ENCODE measurements at places on chromosomes 16 and 17. TPM values are rescaled to one million over a fixed set of nuclear protein-coding genes. Genes with fewer than 3 reads are reported as not detected.
A peak's percentile ranks its signal among the peaks of the same experiment; 100 is the strongest.

DNA sequence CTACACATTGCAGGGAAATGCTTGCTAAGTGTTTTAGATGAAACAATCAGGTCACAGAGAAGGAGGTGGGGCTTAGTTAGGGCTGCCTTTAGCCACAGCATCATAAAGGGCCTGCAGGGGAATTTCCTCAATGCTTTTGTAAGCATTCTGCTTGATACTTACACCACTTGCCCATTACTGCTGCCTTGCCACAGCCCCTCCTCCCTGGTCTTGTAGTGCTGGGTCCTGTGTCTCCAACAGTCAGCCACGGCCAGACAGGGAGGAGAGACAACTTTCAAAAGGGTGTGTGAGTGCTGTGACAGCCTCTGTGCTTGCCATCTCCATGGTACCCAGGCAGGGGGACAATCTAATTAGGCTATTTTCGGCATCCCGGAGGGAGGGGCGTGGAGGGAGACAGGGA is 111.2 kb downstream of the SHISA9 start:
- no peak overlapping the region for H3K4me3 ChIP-seq
- no peaks in the 10 kb centered on the region for H3K4me1 ChIP-seq
- H3K36me3 ChIP-seq, result no peaks in the 10 kb centered on the region

FLYWCH2 gene
- 42.3 TPM for total RNA-seq

DNA sequence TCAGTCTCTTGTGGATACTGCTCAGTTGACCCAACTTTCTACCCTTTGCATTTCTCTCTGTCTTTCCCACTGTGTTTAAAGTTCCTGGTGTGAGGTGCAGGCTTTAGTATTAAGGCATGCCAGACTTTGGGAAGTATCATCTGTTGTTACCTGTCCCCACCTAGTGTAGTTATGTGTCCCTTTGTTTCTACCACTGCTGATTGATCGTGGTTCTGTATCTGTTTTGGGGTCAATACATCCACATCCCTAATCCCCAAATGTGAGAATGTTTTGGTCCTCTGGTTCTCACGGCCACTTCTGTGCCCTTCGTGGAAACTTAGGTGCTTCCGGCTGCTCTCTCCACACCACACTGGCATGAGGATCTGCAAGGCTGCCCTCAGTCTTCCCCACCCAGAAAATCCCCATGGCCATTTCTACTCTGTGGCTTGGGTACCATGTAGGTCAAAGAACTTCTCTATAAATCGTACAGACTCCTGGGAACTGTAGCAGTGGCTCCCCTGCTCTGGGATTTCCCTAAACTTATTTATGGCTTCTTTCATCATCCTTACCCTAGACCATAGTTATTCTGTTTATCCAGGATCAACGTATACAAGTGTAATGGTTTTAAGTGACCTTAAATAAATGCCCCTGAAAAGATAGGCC is 443.2 kb downstream of the XYLT1 start:
- H3K36me3 ChIP-seq, result no peaks in the 10 kb centered on the region
- no peak for DNase-seq
- H3K4me1 ChIP-seq, result no peaks in the 10 kb centered on the region
- H3K27ac ChIP-seq, result no peak overlapping the region
- no peaks in the 10 kb centered on the region for H3K27me3 ChIP-seq

KRT34 gene
- total RNA-seq, result 3.6 TPM

DNA sequence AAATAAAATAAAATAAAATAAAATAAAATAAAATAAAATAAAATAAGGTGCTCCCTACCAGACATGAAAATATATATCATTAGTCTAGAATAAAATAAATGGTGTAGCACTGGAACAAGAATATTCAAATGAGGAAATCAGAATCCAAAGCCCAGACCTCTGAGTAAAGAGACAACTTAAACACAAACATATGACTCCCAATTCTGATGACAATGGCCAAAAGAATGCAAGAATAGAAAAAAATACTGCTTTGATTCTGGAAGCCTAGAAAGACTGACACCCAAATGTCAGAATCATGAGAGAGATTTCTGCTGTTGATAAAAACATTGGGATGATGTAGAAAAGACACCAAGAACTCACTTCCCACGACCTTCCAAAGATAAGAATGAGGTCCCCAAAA is 27.9 kb downstream of the MYOCD start:
- no peak overlapping the region for H3K27ac ChIP-seq
- no peaks in the 10 kb centered on the region for H3K27me3 ChIP-seq
- H3K4me1 ChIP-seq, result peaks cover 2% of the 10 kb centered on the region

CCL16 gene
- not detected for total RNA-seq

DNA sequence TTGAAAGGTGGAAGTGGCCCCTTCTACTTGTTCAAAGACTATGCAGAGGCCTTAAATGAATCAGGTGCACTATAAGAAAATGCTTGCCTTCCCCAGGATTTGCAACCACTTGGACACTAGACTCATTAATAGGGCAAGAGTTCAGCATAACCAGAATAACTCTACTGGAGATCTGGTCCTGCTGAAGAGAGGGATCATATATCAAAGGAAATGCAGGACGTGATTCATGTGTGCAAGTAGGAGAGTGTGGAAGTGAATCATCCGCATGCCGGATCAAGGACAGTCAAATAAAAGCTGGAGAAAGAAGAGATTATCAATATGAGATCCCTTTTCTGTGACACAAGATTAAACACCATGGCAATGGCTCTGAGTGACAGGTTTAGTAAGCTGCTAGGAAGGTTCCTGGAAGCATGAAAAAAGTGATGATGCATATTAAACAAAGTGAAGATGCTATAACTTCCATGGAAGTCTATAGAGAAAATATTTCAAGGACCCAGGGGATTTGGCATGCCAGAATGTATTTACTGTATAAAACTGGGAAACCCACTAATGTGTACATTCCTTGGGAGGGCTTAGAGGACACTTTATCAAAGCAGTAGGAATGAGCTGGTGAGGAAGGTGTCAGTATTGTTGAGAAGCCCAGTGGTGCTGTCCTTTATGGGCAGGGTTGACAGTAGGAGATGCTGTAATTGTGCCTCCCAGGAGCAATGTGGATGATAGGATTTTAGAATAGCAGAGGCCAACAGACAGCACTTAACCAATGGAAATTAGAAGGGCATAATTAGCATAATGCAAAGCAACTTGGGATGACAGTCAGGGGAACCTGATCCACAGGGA is 133.1 kb downstream of the ABCA8 start:
- H3K4me3 ChIP-seq, result no peak overlapping the region
- H3K4me1 ChIP-seq, result peaks cover 13% of the 10 kb centered on the region
- H3K27ac ChIP-seq, result peak overlapping the region; percentile 33
- peak; percentile 94 for DNase-seq
- no peaks in the 10 kb centered on the region for H3K27me3 ChIP-seq

DNA sequence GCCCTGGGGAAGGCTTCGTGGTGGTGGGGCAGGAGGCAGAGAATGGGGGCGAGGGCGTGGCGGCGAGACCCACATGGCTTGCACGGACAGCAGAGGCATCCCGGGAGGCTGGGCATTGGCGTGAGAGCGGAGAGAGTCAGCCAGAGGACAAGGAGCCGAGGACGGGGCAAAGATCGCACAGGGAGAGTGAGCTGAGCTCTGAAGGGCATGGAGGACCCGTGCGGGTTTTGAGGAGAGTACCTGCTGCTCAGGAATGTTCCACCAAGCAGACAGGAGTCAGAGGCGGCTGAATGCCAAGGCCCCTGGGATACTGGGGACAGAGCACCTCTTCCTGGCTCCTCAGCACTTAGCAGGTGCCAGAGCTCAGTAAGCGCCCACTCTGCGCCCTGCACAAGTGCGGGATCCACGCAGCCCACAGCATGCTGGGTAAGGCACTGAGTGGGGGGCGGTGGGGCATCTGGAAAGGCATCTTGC is 47.8 kb downstream of the ARHGAP27 start:
- H3K27me3 ChIP-seq, result peaks cover 9% of the 10 kb centered on the region
- peaks cover 5% of the 10 kb centered on the region for H3K4me1 ChIP-seq
- no peak for DNase-seq
- no peak overlapping the region for H3K27ac ChIP-seq

GRCh38 chr16:67641779-67642708 is 2.9 kb upstream of the CARMIL2 start:
- H3K36me3 ChIP-seq, result peaks cover 16% of the 10 kb centered on the region
- H3K27ac ChIP-seq, result no peak overlapping the region
- H3K4me3 ChIP-seq, result no peak overlapping the region
- H3K27me3 ChIP-seq, result peaks cover 27% of the 10 kb centered on the region
- peak; percentile 33 for DNase-seq
- H3K4me1 ChIP-seq, result peaks cover 5% of the 10 kb centered on the region

PPY gene
- total RNA-seq, result not detected

RFWD3 gene
- 27.6 TPM for total RNA-seq

- no peaks in the 10 kb centered on the region for H3K4me1 ChIP-seq
- peaks cover 23% of the 10 kb centered on the region for H3K27me3 ChIP-seq
- H3K36me3 ChIP-seq, result no peaks in the 10 kb centered on the region
- H3K4me3 ChIP-seq, result no peak overlapping the region
- DNase-seq, result no peak
- H3K27ac ChIP-seq, result no peak overlapping the region
Measured at GRCh38 chr17:49218941-49219913, 8.7 kb downstream of the ABI3 start.

ITGB4 gene
- total RNA-seq, result not detected

MT1A gene
- not detected for total RNA-seq

DNA sequence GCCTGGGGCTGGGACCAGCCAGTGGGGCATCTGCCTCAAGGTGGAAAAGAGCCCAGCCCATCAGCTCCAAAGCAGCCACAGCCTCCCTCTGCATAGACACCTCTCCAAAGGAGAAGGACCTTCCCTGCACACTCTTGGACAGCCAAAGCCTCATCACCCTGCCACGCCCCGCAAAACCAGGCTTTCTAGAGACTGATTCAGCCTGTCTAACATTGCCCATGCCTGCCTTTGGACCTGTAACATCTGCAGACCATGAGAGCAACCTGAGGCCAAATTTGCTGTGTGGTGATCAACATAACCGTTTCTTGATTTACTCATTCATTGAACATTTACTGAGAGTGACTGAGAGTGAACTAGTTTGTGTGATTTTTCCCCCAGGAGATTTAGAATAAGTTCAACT is 219.7 kb upstream of the HSBP1 start:
- DNase-seq, result no peak
- H3K27me3 ChIP-seq, result no peaks in the 10 kb centered on the region
- H3K4me1 ChIP-seq, result no peaks in the 10 kb centered on the region
- no peak overlapping the region for H3K4me3 ChIP-seq
- H3K27ac ChIP-seq, result no peak overlapping the region
- no peaks in the 10 kb centered on the region for H3K36me3 ChIP-seq

BEAN1 gene
- not detected for total RNA-seq

C16orf89 gene
- total RNA-seq, result not detected

YPEL2 gene
- total RNA-seq, result 3.4 TPM

RTN4RL1 gene
- under 0.01 TPM for total RNA-seq

CPNE2 gene
- total RNA-seq, result 15.4 TPM

EFCAB5 gene
- not detected for total RNA-seq

DNA sequence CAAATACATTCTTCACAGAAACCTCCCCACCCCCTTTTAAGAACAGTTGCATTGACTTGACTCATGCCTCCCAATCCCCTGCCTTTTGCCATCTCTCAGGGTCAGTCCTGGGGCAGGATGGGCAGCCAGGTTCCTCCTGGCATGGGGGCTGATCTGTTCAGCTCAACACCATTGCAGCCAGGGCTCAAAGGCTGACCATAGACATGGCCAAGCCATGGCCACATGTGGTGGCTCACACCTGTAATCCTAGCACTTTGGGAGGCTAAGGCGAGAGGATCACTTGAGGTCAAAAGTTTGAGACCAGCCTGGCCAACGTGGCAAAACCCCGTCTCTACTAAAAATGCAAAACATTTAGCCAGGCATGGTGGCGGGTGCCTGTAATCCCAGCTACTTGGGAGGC is 14.1 kb downstream of the ATP2C2 start:
- no peak overlapping the region for H3K4me3 ChIP-seq
- H3K27me3 ChIP-seq, result peaks cover 32% of the 10 kb centered on the region
- no peaks in the 10 kb centered on the region for H3K36me3 ChIP-seq
- no peak overlapping the region for H3K27ac ChIP-seq
- H3K4me1 ChIP-seq, result no peaks in the 10 kb centered on the region
- no peak for DNase-seq

DNA sequence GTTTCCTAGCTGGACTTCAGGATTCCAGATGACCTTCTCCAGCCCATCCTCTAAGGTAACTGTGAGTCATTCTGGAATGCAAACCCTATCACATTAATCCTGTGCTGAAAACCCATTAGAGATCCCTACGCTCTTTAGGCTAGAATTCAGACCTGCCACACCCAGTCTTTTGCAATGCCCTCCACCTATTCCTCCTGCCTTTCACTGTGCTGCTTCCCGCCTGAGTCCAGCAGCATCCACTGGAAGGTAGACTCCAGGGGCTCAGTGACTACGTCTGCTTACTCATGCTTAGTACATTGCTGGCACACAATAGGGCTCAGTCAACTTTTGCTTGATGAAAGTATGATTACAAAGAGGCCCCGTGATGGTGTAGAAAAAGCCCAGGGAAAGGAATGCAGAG is 121.1 kb downstream of the SPACA3 start:
- peak; percentile 18 for DNase-seq
- H3K36me3 ChIP-seq, result no peaks in the 10 kb centered on the region
- H3K27ac ChIP-seq, result no peak overlapping the region
- no peaks in the 10 kb centered on the region for H3K4me1 ChIP-seq
- H3K27me3 ChIP-seq, result peaks cover 2% of the 10 kb centered on the region
- no peak overlapping the region for H3K4me3 ChIP-seq

DNA sequence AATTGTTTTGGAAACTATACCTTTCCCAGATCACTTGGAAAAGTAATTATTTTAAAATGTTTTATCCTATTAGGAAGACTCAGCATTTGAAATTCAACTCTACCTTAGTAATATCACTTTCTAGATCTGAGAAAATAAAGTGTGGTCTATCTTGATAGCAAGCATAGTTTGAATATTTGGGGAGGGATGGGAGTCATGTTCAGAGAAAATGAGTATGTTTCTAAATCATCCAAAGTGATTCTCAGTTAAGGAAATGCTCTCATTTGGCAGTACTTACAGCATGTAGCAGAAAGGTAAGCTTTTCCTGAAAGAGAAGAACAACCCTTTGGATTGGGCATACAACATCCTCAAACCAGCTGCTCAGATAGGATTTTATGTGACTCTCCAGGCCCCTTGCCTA is 6.9 kb downstream of the C17orf75 start:
- H3K4me1 ChIP-seq, result no peaks in the 10 kb centered on the region
- peaks cover 16% of the 10 kb centered on the region for H3K36me3 ChIP-seq
- no peak for DNase-seq
- H3K27me3 ChIP-seq, result no peaks in the 10 kb centered on the region

- no peak for DNase-seq
- no peaks in the 10 kb centered on the region for H3K4me1 ChIP-seq
- H3K27me3 ChIP-seq, result peaks cover 7% of the 10 kb centered on the region
- no peak overlapping the region for H3K4me3 ChIP-seq
Measured at GRCh38 chr16:54305080-54305479, 18.5 kb upstream of the IRX3 start.
